ENCODE measurements at places on chromosomes 13 and 19. TPM values are rescaled to one million over a fixed set of nuclear protein-coding genes. Genes with fewer than 3 reads are reported as not detected.

The ZNF66 gene
- 5.0 TPM for total RNA-seq

The ZNF837 gene
- 2.0 TPM for total RNA-seq

The FCHO1 gene
- total RNA-seq = 1.7 TPM

The ALG5 gene
- total RNA-seq = 38.2 TPM

The KMT2B gene
- 38.7 TPM for total RNA-seq

The KPTN gene
- total RNA-seq = 3.1 TPM

DNA sequence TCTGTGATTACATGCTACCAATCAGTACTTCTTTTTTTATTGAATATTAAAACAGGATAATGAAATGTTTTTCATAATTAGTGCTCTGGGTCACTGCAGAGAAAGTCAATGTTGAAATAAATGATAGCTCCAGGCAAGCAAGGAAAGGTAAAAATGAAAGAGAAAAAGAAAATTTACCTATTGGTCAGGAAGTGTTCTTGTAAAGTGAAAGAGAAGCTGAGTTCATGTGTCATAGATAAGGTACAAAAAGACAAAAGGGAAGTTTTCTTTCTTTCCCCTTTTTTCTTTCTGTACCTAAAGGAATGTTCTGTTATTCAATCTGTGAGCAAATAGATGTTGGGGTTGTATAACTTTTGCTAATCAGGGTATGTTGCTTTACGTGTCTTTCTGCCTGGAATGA is 197.0 kb downstream of the PCDH9 start:
- no peaks in the 10 kb centered on the region for H3K36me3 ChIP-seq
- H3K4me1 ChIP-seq = no peaks in the 10 kb centered on the region
- no peak overlapping the region for H3K4me3 ChIP-seq
- H3K27me3 ChIP-seq = no peaks in the 10 kb centered on the region

DNA sequence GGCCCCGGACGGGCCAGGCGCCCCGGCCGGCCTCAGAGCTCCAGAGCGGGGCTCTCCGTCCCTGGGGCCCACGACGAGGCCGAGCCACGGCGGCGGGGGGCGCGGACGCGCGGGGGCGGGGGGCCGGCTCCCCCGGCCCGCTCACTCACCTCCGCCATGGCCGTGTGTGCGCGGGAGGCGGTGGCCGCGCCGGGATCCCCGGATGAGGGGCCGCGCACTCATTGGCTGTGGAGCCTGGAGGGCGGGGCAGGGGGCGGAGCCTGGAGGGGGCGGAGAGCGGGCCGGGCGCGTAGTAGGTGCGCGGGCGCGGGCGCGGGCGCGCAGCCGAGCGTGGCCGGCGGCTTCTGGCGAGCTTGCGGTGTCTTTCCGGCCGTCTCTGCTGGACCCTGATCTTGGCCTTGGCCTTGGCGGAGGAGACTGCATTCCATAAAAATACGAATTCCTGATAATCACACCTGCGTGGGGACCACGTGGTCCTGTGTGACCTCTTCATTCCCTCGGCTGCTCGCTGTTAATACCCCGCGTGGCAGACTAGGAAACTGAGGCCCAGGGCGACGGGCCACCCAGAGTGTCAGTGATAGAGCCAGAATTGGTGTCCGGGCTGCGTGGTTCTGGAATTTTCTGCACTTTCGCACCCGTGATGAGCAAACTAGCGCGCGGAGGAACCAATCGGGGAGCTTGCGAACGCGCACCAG is at the start of gene MIER2:
Gene MIER2, minus strand, starts transcription at position 172 of the 695 bp plus-strand sequence. Its CDS starts 14 bp downstream, at position 158.
- H3K27ac ChIP-seq = peak within 1 kb of the TSS; percentile 76
- no peaks in the 10 kb centered on the region for H3K36me3 ChIP-seq
- peak within 1 kb of the TSS; percentile 89 for H3K4me3 ChIP-seq
- peak; percentile 76 for DNase-seq

- no peak overlapping the region for H3K4me3 ChIP-seq
- H3K36me3 ChIP-seq = peaks cover 15% of the 10 kb centered on the region
- no peaks in the 10 kb centered on the region for H3K27me3 ChIP-seq
- H3K27ac ChIP-seq = no peak overlapping the region
- no peak for DNase-seq
- peaks cover 31% of the 10 kb centered on the region for H3K4me1 ChIP-seq
These were observed 25.4 kb downstream of the ATP11A start for GRCh38 chr13:112715210-112715609.

DNA sequence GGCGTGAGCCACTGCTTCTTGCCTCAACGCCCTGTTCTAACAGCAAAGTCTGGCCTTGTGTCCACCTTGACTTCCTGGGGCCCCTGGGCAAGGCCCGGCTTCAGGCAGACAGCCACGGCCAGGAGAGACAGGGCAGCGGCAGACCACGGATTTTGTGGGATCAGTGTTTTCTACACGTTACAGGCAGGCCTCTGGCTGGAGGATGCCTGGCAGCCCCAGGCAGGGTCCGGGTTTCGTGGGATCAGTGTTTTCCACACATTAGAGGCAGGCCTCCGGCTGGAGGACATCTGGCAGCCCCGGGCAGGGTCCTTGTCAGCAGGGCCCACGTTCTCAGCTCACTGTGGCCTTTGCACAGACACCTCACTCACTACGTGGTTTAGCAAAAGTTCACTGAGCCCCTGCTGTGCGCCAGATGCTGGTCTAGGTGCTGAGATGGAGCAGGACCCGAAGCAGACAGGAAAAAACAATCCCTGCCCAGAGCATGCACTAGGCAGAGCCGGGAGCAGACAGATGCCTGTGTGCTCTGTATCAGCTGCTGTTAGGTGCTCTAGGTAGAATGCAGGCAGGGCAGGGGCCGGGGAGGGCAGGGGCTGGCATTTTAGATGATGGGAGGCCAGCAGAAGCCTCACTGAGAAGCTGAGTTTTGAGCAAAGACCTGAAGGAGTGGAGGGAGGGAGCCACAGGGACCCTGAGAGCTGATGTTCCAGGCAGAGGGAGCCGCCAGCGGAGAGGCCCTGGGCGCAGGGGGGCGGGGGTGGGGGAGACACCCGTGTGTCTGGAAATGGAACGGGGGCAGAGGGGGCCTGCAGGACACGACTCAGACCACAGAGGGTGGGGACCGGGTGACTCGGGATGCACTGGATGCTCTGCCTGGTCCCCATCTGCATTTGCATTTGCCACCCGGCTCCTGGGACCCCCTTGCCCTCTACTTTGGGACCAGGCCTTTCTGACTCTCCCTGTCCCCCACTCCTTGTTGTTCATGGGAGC is 25.0 kb upstream of the NCCRP1 start:
- H3K4me3 ChIP-seq = no peak overlapping the region
- H3K4me1 ChIP-seq = no peaks in the 10 kb centered on the region
- peaks cover 2% of the 10 kb centered on the region for H3K36me3 ChIP-seq
- no peak overlapping the region for H3K27ac ChIP-seq
- no peaks in the 10 kb centered on the region for H3K27me3 ChIP-seq

GRCh38 chr19:18057557-18057956 is 29.2 kb downstream of the IL12RB1 start:
- no peaks in the 10 kb centered on the region for H3K4me1 ChIP-seq
- H3K27me3 ChIP-seq = no peaks in the 10 kb centered on the region

- H3K4me3 ChIP-seq = peak overlapping the region; percentile 85
- H3K27ac ChIP-seq = peak overlapping the region; percentile 99
- no peaks in the 10 kb centered on the region for H3K4me1 ChIP-seq
- peak; percentile 76 for DNase-seq
These were observed 1.8 kb downstream of the DBP start for GRCh38 chr19:48635263-48635965.

- no peaks in the 10 kb centered on the region for H3K36me3 ChIP-seq
- H3K27me3 ChIP-seq = no peaks in the 10 kb centered on the region
- DNase-seq = no peak
- H3K4me3 ChIP-seq = no peak overlapping the region
- no peak overlapping the region for H3K27ac ChIP-seq
- H3K4me1 ChIP-seq = peaks cover 7% of the 10 kb centered on the region
These were observed 57.2 kb upstream of the ZNRF4 start for GRCh38 chr19:5397804-5398692.

DNA sequence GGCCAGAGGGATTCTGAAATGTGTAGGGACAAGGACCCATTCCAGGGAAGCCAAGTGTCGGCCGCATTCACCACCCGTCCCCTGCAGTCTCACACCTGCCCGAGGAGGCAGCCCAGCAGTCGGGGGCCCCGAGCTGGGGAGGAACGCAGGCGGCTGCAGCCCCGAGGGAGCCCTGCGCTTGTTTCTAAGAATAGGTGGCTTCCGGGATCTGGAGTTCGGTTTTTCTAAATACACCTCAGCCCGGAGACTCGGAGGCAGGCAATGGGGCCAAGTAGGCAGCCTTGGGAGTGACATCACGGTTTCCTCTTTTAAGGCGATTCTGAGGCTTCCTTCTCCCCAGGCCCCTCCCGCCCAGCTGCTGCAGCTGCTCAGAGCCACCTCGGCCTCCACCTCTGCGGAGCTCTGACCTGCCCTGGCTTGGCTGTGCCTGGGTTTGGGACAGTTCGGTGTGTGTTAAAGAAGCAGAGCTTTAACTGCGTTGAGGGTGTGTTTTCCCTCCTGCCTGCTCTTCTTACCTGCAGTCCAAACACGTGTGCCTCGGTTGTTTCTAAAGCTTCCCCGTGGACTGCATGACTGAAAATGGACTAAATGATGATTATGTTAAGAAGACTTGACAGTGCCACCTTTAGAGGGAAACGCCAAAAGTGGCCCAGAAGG is 80.5 kb downstream of the COL4A2 start:
- peak overlapping the region; percentile 14 for H3K4me3 ChIP-seq
- H3K36me3 ChIP-seq = no peaks in the 10 kb centered on the region
- no peak for DNase-seq
- no peaks in the 10 kb centered on the region for H3K27me3 ChIP-seq

DNA sequence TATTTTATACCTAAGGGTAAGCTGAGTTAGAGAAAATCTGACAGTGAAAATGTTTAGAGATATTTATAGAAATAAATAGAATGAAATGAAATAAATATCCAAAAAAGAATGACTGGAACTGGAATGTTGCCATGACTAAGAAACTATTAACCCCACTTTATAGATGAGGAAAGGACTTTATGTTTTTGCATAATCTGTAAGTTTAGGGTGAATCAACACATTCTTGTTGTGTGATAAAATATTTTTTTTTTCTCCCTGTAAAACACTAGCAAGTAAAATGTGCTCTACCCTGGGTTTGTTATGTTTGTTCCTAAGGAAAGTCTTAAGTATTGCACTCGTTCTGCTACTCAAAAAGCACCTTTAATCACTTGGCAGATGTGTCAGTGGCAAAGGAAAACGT is 83.8 kb upstream of the KL start:
- no peaks in the 10 kb centered on the region for H3K36me3 ChIP-seq
- H3K27ac ChIP-seq = no peak overlapping the region
- no peak overlapping the region for H3K4me3 ChIP-seq

- no peak overlapping the region for H3K27ac ChIP-seq
- H3K27me3 ChIP-seq = no peaks in the 10 kb centered on the region
- no peaks in the 10 kb centered on the region for H3K36me3 ChIP-seq
- no peak for DNase-seq
These were observed 311.2 kb downstream of the FOXO1 start for GRCh38 chr13:40355126-40355724.
